ENCODE measurements at places on chromosomes 13 and 19. TPM values are rescaled to one million over a fixed set of nuclear protein-coding genes. Genes with fewer than 3 reads are reported as not detected.

The C19orf18 gene
- total RNA-seq: not detected

The ONECUT3 gene
- not detected for total RNA-seq

The ZNF154 gene
- total RNA-seq: 1.0 TPM

The NTN5 gene
- total RNA-seq: 0.34 TPM

The ZNF415 gene
- total RNA-seq: 1.8 TPM

The CYP2A7 gene
- not detected for total RNA-seq

The HSH2D gene
- total RNA-seq: not detected

The FBXO17 gene
- total RNA-seq: 20.3 TPM

The BST2 gene
- total RNA-seq: not detected

Data from bronchus fibroblast of lung (primary cell).